ENCODE measurements at places on chromosomes 13 and 19. TPM values are rescaled to one million over a fixed set of nuclear protein-coding genes. Genes with fewer than 3 reads are reported as not detected.

DNA sequence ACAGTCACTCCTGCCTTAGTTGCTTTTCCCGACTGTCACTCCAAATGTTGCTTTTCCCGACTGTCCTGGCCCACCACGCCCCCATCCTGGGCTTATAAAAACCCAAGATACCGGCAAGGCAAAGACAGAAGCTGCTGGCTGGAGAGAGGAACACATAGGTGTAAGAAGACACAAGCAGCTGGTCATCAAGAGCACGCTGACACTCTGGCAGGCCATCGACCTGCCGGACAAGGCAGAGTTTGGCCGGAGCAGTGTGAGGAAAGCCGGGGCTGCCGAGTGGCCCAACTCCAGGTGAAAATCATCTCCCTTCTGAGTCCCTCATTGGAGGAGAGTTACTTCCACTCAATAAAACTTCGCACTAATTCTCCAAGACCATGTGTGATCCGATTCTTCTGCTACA lies 349.5 kb downstream of the SLITRK1 start:
- no peaks in the 10 kb centered on the region for H3K36me3 ChIP-seq
- no peak overlapping the region for H3K4me3 ChIP-seq
- no peaks in the 10 kb centered on the region for H3K4me1 ChIP-seq
- H3K27ac ChIP-seq: no peak overlapping the region
- DNase-seq: no peak
- no peaks in the 10 kb centered on the region for H3K27me3 ChIP-seq

DNA sequence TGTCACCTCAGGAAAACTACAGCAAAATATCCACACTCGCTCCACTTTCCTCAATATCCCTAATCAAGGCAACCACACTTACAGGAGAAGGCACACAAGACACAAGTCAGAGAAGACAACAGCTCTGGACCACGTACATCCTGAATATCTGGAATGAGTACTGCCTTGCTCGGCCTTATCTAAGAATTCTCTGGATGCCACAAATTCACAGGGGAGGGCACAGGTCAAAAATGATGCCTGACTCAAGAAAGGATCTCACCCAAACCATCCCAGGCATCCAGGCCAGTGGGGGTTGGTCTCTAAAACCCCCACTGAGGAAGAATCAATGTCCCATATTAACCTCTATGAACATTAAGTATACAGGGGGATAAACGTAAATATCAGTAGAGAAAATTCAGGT lies 29.9 kb downstream of the ATP7B start:
- H3K36me3 ChIP-seq: no peaks in the 10 kb centered on the region
- no peak overlapping the region for H3K27ac ChIP-seq
- H3K27me3 ChIP-seq: no peaks in the 10 kb centered on the region
- no peaks in the 10 kb centered on the region for H3K4me1 ChIP-seq

ZNF85 gene
- total RNA-seq: 19.7 TPM

DPF1 gene
- 4.7 TPM for total RNA-seq

DNA sequence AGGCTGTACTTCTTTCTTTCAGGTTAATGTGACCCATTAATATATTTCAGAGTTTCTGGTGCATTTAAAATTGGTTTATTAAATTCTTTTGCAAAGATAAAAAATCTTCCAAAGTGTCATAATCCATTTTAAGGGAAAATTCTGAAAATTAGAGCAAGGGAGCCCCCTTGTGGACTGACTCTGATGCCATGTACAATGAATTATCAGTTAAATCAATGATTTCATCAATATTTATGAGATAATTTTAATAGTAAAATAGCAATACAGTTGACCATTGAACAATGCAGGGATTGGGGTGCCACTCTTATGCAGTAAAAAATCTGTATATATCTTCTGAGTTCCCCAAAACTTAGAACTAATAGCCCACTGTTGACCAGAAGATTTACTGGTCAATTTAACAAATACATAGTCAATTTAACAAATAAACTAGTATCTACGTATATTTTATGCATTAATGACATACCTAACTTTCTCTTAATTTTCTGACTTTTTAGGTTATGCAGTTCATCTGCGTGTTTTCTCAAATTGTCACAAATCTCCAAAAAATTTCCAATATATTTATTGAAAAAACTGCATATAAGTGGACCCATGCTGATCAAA lies 479.1 kb upstream of the MIR17HG start:
- no peaks in the 10 kb centered on the region for H3K4me1 ChIP-seq
- DNase-seq: peak; percentile 39
- H3K27ac ChIP-seq: no peak overlapping the region
- H3K36me3 ChIP-seq: no peaks in the 10 kb centered on the region
- H3K4me3 ChIP-seq: no peak overlapping the region
- no peaks in the 10 kb centered on the region for H3K27me3 ChIP-seq

DNA sequence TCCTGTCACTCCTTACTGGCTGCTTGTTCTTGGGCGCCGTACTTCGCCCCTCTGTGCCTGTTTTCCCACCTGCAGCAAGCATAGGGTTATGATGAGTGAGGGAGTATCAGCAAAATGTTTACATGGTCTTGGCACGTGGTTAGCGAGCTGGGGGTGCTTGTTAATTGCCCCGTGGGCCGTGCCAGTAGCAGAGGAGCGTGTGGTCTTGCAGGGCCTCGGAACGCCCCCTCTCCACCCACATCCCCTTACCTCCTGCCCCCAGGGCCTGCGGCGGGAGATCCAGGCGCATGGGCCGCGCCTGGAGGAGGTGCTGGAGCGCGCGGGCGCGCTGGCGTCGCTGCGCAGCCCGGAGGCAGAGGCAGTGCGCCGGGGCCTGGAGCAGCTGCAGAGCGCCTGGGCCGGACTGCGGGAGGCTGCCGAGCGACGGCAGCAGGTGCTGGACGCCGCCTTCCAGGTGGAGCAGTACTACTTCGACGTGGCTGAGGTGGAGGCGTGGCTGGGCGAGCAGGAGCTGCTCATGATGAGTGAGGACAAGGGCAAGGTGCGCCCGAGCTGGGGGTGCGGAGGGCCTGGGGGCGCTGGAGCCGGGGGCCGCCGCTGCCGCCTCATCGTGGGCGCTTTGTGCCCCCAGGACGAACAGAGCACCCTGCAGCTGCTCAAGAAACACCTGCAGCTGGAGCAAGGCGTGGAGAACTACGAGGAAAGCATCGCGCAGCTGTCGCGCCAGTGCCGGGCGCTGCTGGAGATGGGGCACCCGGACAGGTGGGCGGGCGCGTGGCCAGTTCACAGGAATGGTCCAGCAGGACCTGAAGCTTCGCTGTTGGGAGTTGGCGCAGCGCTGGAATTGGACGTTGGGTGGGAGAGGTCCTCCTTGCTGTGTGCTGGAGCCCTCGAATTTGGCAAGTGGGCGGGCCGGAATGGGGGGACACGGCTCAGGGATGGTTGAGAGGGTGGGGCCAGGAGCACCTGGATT lies 22.5 kb upstream of the SHKBP1 start:
- no peak for DNase-seq
- H3K27me3 ChIP-seq: no peaks in the 10 kb centered on the region
- H3K27ac ChIP-seq: no peak overlapping the region

VSTM1 gene
- total RNA-seq: not detected

DNA sequence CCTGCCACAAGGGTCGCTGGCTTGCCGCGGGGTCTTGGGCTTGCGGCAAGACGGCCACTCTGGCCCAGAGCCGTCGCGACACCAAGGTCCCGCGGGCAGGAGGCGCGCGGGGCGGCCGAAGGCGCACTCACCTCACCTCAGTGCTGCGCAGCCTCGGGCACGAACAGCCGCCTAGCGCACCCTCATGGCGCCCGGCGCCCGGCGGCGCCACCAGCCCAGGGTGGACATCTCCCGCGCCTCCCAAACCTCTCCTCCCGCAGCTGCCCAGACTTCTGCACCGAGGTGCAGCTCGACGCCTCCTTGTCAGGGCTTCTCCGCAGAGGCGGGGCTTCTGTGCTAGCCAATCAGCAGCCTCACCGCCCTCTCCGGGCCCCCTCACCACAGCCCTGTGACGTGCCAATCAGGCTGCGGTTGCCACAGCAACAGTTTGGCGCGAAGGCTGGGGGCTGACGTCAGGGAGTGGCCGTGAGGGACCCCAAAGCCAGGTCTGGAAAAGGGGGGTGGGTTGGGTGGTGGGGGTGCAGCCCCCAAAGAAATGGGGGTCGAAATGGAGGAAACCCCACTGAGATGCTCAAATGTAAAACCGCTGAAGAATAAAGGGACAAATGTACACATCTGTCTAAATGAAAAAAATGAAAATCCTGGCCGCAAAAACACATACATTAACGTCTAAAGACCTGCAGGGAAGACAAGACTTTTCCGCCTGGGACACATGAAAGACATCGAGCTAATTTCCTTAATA lies at the start of the genes PEG3 and ZIM2:
TSS of gene PEG3 (minus strand) at position 276 of the 742 bp plus-strand sequence. CDS start 16,071 bp downstream, outside the sequence.
TSS of gene ZIM2 (minus strand) at position 276 of the 742 bp plus-strand sequence. CDS start 16,449 bp downstream, outside the sequence.
- H3K4me3 ChIP-seq: peak within 1 kb of the TSS; percentile 82
- no peaks in the 10 kb centered on the region for H3K36me3 ChIP-seq
- DNase-seq: peak; percentile 96
- no peaks in the 10 kb centered on the region for H3K27me3 ChIP-seq
- peaks cover 9% of the 10 kb centered on the region for H3K4me1 ChIP-seq

DNA sequence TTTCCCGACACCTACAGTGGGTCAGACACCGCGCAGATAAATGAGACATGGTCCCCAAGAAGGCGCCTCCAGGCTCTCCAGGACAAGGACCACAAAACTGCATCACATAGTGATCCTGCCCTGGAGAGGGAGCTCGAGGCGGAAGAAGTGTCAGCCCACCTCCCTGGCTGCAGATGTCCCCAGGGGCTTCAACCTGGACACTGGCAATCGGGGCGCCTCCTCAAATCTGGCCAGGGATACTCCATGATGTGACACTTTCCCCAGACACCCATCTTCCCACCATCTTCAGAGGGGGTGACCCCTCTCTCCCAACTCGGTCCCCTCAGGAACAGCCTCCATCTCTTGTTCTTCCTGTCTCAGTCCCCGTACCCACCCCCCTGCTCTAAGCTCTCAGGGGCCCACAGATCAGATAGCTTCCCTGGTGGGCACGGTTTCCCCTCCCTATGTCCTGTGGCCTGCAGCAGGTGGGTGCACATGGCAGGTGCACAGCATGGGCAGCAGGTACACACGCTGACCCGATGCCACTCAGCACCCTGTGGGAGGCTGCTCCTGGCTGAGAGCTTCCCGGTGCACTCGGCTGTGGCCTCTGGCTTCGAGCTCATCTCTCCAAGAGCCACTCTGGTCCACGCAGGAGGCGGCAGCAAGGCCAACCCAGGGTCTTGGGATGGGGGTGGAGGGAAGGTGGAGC lies 61.2 kb downstream of the PEPD start:
- no peak overlapping the region for H3K27ac ChIP-seq
- H3K4me1 ChIP-seq: no peaks in the 10 kb centered on the region
- no peak overlapping the region for H3K4me3 ChIP-seq
- H3K36me3 ChIP-seq: no peaks in the 10 kb centered on the region
- H3K27me3 ChIP-seq: no peaks in the 10 kb centered on the region
- DNase-seq: no peak

CD209 gene
- 0.55 TPM for total RNA-seq

GTF2F1 gene
- 81.1 TPM for total RNA-seq

- no peak overlapping the region for H3K27ac ChIP-seq
- no peaks in the 10 kb centered on the region for H3K4me1 ChIP-seq
- no peak for DNase-seq
- no peaks in the 10 kb centered on the region for H3K27me3 ChIP-seq
- H3K4me3 ChIP-seq: no peak overlapping the region
Observed at GRCh38 chr13:22428188-22428828, 752.5 kb upstream of the SGCG start.

PTPRH gene
- 6.0 TPM for total RNA-seq

DNA sequence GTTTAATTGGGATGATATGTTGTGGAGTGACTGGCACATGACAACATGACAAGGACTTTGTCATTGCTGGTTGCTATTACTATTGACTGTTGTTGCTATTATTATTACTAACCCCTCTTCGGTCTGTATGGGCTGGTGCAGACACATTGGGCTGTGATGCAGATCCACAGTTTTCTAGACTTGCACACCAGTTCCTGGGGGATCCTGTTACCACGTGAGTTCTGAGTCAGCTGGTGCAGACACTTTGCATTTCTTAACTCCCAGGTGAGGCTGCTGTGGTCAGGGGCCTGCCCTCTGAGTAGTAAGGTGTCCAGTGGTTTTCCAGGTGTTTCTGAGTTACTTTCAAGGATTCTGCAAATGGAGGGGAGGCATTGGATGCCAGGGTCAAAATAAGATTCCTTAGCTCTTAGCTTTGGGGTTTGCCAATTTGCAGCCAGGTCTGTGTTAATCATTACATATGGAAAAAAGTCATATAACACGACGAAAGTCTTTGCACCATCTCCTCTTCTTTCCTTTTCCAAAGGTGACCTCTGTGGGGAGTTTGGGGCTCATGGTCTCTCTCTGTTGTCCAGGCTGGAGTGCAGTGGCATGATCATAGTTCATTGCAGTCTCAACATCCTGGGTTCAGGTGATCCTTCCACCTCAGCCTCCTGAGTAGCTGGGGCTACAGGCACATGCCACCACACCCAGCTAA lies 19.3 kb downstream of the BICRA start:
- no peak for DNase-seq
- no peak overlapping the region for H3K27ac ChIP-seq
- H3K27me3 ChIP-seq: no peaks in the 10 kb centered on the region

DNA sequence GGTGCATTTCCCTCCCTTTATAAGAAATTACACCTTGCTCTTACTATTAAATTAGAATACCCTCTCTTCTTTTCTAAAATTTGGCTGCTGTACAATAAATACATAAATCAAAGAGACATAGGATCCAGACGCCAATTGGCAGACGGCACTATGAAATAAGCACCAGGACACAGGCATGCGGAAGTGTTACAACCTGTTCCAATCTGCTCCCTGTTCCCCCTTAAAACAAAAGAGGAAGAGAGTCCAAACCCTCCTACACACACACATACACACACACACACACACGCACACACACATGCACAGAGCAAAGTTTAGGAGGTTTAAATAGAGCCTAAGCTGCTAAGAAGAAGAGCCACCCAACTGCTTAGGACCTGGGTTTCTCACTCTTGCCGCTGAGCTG lies 75.6 kb upstream of the ZNF507 start:
- H3K27me3 ChIP-seq: no peaks in the 10 kb centered on the region
- H3K4me3 ChIP-seq: no peak overlapping the region
- no peak for DNase-seq
- H3K27ac ChIP-seq: no peak overlapping the region
- H3K4me1 ChIP-seq: no peaks in the 10 kb centered on the region

ZBTB7A gene
- total RNA-seq: 49.4 TPM

DNA sequence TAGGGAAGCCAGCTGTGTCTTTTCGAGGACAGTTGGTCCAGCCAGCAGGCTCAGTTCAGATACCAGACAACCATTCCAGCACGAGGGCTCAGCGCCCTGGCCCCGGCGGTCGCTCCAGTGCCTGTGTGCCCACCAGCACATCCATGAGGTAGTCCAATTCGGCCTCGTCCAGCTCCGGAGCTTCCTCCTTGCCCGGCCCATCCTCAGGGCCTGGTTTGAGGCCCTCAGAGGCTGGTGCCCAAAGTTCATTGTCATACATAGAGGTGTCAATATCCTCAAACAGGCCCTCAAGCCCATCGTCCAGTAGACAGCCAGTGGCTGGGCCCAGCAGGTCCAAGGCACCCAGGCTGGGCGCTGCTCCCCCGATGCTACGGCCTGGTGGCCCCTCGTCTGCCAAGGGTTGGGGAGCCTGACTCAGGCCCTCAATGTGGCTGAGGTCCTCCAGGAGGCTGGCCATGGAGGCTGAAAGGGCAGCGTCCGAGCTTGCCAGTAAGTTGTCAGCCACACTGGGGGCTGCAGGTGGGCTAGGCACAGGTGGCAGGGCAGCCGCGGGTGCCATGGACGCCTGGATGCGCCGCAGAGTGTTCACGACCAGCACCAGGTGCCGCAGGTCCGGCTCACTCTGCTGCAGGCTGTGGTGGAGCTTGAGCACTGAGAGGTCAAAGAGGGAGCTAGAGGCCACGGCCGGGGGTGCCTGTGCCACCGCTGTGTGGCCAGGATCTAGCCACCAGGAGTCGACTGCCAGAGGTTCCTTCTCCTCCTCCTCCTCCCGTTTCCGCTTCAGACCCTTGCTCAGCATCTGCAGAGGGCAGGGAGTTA lies 2.8 kb downstream of the SERTAD1 start:
- peak overlapping the region; percentile 92 for H3K27ac ChIP-seq
- no peaks in the 10 kb centered on the region for H3K36me3 ChIP-seq
- H3K4me3 ChIP-seq: no peak overlapping the region
- no peaks in the 10 kb centered on the region for H3K27me3 ChIP-seq
- H3K4me1 ChIP-seq: peaks cover 17% of the 10 kb centered on the region
- DNase-seq: no peak
